MG63 (cell line): ENCODE measurements at places on chromosomes 7 and 10.

DNA sequence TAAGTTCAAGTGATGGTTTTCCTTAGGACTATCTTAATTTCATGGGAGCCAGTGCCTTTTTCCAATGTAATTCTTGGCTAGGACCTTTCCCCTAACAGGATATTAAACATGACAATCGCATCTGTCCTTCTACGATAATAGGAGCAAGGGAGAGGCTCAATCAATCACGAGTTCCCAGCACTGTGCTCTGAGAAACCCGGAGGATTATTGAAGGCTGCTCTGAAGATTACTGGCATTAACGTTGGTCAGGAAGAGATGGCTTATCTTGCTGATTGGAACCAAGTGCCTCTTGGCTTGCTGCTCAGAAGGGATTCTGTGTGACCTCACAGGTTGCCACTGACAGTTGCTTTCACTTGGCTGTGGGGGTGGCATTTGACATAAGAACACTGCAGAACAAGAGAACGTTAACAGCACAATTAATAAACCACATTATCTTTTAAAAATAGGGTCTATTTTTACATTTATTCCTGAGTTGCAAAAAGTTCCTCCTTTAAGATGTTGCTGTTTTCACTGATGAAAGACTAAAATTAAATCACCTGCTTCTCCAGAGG, 252.1 kb upstream of the TAC1 start:
- no peak for DNase-seq

GRCh38 chr10:21078410-21079329, 181.6 kb upstream of the NEBL start:
- DNase-seq, result peak; percentile 53

DNA sequence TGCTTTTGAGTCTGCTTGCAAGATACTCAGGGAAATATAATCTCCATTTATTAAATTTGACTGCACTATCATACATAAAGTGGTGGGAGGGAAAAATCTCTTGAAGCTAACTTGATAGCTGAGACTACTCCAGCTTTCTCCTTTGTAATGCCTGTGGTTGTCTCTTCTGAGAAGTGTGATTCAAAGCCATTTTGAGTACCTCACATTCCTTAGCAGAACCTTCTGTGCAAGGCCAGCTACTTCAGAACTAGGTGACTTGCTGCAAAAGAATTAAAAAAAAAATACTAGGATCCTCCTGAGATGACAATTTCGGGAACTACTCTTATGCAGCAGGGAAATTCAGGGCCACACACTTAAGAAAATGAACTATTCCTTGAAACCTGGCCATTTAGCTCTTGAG, 294.8 kb downstream of the MDFIC start:
- DNase-seq, result no peak

- DNase-seq, result no peak
Observed at GRCh38 chr7:34757570-34758110, 99.6 kb downstream of the NPSR1 start.

DNA sequence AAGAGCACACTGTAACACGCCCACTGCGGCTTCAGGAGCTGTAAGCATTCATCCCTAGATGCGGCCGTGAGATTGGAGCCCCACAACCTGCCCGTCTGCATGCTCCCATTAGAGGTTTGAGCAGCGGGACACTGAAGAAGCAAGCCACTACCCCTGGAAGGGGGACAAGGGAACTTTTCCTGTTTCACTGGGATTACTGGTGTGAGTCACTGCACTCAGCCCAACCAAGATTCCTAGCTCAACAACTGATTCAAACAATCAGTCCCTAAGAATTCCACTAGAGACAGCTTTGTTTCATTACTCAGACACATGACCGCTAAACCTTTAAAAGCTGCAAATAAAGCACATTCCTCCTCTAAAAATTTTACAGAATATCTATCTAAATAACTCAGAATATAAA, 69.8 kb downstream of the ORC5 start:
- peak; percentile 2 for DNase-seq
